Stimulated activated CD8-positive, alpha-beta memory T cell treated with anti-CD3 and anti-CD28 coated beads, Interleukin-2, amount 100 ng/mL, for 1 hour (primary cell): ENCODE measurements at places on chromosomes 5 and 9.

DNA sequence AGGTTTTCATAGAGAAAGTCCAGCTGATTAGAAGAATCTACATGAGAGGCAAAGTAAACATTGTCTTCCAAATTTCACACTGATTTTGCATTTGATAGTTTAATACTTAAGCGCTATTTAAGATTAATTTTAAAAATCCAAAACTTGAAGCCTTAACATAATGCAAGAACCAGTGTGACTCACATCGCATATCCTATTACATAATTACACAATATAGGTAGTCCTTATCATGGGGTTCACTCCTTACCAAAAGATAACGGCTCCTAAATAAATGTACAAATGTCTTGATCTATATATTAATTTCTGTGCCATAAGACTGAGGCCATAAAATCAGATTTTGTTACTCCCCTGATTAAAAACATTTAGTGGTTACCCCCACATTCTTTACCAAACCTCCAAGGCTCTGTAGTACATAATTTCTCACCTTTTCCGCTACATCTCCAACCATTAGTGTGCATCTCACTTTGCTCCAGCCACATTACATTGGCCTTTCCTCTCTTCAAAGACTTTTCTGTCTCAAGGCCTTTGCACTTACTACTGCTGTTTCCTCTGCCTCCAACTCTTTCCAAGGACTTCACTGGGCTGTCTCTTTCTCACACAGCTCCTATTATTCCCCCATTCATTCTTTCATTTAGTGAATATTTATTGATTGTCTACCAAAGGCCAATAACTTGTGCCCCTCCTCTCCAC is 1.0 kb downstream of the RIOK2 start:
- DNase-seq = no peak

DNA sequence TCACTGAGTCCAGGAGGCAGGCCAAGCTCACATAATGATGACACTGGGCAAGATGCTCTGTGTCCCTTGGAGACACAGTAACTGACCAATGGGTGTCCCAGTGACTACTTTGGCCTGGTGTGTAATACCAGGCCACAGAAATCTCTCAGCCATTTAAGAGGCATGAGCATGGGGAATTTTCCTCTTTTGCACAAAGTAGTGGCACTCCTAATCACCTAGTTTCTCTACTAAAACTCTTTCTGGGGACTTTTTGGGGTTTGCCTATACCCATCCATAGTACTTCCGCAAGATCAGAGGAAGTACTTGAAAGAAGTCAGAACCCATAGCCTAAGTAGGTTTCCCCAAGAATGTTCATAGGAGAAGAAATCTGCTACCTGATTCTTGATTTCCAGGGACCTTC is 161.9 kb downstream of the ARSB start:
- DNase-seq = no peak

GRCh38 chr9:130897848-130898551 is 1.4 kb upstream of the QRFP start:
- no peak for DNase-seq

GRCh38 chr5:135344349-135344748 is 54.7 kb downstream of the MACROH2A1 start:
- no peak for DNase-seq

GRCh38 chr9:18379073-18379811 is 94.7 kb upstream of the ADAMTSL1 start:
- DNase-seq = no peak

GRCh38 chr5:65032250-65032649 is 263.5 kb downstream of the CWC27 start:
- no peak for DNase-seq

- DNase-seq = no peak
These were observed 1.7 kb downstream of the GRIN3A start for GRCh38 chr9:101736717-101737116.

DNA sequence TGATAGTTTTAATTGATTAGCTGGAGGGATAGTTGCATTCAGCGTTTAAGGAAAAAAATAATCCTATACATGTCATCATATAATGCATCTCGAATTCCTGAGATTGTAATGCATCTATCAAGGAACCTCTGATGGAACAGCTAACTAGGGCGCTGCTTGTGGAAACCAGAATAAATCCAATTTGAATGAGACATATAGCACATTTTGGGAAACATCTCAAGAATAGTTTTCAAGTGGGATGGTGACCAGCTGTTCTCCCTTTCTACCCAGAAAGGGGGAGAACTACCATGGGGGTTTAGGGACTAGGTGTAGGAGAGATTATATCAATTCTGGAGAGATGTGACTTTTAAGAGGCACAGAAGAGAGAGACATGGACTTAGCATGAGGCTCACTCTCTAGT is 319.3 kb upstream of the BRINP1 start:
- no peak for DNase-seq

DNA sequence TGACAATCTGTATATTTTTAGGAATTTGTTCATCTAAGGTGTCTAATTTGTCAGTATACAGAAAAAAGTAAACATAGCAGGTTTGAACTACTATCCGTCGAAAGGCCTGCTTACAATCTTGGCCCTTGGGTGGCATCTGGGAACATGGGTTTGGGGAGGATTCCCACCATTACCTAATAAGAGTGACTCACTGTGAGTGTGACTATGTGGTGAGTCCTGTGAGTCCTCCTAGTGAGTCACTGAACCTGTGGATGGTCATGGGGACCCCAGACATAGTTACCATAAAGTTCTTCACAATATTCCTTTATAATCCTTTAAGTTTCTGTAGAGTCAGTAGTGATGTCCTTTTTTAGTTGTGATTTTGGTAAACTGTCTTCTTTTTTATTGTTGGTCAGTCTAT is 37.0 kb downstream of the RNF130 start:
- DNase-seq = no peak

DNA sequence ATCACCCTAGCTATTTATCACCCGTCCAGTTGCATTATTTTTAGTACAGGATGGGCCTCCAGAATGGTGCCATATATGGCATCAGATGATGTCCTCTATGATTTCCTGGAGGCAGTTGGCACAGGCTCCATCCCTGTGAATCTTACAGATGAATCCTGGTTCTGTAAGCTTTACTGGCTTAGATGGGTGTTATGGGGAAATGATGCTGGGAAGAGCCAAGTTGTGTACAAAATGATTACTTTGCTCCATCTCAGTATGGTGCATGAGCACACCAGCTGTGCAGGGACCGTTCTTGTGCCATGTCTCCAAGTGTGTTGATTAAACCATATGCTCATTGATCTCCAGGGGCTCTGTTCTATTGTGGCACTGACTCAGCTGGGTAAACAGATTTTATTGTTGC is 755.7 kb downstream of the TLR4 start:
- no peak for DNase-seq

GRCh38 chr9:83294816-83295215 is 231.9 kb upstream of the RASEF start:
- no peak for DNase-seq
